ENCODE measurements at places on chromosomes 2 and 18.

GRCh38 chr2:28595323-28595722 is 99.5 kb downstream of the PLB1 start:
- DNase-seq, result no peak

GRCh38 chr2:205700331-205701132 is 18.2 kb downstream of the NRP2 start:
- DNase-seq, result no peak

GRCh38 chr2:19890104-19890503 is 11.7 kb downstream of the TTC32 start:
- DNase-seq, result no peak

GRCh38 chr2:118806797-118807667 is 40.4 kb downstream of the EN1 start:
- no peak for DNase-seq

DNA sequence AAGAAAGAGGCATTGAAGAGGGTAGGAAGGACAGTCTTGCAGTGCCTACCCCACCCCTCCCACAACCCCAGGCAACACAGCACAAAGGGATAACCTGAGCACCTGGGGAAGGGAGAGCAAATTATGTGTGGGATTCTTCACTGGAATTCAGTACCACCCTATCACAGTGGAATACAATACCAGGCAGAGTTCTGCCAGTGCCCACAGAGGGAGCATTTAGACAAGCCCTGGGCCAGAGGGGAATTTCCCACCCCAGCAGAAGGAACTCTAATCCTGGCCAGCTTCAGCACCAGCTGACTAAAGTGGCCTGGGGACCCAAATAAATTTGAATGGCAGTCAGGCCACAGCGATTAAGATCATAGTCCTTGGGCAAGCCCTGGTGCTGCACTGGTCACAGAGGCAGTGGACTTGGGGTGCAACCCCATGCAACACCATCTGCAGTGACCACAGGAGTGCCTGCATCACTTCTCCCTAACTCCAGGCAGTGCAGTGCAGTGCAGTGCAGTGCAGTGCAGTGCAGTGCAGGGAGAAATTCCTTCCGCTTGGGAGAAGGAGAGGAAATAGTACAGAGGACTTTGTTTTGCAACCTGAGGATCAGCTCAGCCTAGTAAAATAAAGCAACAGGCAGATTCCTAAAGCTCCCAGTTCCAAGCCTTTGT is 147.8 kb upstream of the SRD5A2 start:
- no peak for DNase-seq

GRCh38 chr2:99444222-99444621 is 45.6 kb downstream of the REV1 start:
- no peak for DNase-seq

DNA sequence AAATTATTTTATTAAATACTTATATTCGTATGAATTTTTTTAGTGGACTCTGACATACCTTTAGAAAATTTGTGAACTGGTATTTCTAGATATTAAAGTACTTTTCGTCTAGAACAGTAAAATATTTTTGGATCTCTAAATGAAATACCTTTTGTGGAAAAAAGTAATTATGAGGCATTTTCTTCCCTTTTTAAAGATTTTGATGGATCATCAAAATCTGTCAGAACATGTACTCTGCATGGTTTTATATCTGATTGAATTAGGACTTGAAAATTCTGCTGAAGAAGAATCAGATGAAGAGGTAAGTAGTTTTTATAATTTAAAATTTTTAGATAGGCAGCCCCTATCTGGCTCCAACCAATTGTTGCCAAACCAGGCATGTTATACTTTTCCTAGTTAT is 118.8 kb downstream of the UBR3 start:
- DNase-seq, result no peak
